Kidney epithelial cell (primary cell): ENCODE measurements at places on chromosomes 5 and 9. TPM values are rescaled to one million over a fixed set of nuclear protein-coding genes. Genes with fewer than 3 reads are reported as not detected.

IL3 gene
- not detected in 2 replicates for total RNA-seq

LCP2 gene
- 0.07 and 0.13 TPM in 2 replicates for total RNA-seq

CHSY3 gene
- total RNA-seq: 1.7 and 2.5 TPM in 2 replicates

TRIM7 gene
- 2.9 and 4.4 TPM in 2 replicates for total RNA-seq

PHF24 gene
- total RNA-seq: 0.07 and 0.58 TPM in 2 replicates

NR5A1 gene
- not detected in 2 replicates for total RNA-seq

CA9 gene
- 0.04 and 0.27 TPM in 2 replicates for total RNA-seq

HSD17B3 gene
- total RNA-seq: not detected in 2 replicates

DNA sequence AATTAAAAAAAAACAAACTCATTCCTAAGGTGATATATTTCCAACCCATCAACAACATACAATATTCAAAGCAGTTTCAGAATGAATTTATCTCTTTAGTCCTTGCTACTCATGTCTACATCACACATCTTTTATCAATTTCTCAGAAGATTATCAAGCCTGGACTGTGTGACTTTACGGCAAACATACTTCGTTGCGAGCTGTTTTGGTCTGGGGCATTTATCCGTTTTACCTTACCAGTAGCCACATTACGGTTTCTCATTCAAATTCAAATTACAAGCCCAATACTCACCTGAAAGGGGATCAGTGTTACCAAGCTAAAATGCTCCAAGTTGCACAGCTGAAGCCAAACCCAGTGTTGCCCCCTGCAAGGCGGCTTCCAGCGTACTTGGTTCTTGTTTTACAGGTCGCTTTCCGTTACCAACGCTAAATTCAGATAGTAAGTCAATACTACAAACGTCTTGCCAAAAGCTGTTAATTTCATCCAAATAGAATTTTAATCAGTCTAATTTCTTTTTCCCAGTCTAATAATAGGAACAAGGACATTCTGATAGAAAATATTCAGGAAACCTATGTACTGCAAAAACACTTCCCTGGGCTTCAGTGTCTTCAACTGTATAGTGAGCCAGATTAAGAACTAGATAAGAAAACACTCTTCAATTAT lies 1.8 kb downstream of the HNRNPH1 start:
- no peak for DNase-seq

DNA sequence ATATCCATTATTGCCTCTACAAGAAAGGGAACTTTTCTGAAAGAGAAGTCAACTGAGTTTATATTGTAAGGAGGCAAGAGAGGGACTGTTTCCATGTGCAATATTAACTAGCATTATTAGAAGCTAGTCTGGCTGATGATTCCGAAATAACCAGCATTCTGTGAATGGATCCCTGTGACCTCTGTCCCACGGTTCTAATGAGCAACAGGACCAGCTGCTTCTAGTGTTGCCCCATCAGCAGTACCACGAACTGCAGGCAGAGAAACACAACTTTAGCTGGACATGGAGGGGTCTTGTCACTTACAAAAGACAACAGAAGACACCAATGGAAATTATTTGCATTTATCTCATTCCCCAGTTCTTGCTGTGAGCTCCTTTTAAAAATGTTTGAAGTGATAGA lies 95.4 kb downstream of the MUSK start:
- no peak for DNase-seq

GRCh38 chr9:6646293-6646636 lies 736 bp upstream of the GLDC start:
- no peak for DNase-seq

GRCh38 chr5:36958612-36959011 lies 82.0 kb downstream of the NIPBL start:
- DNase-seq: no peak

GRCh38 chr5:159095866-159096242 lies 3.9 kb downstream of the EBF1 start:
- no peak for DNase-seq

GRCh38 chr5:96673127-96673526 lies 11.0 kb downstream of the CAST start:
- no peak for DNase-seq

GRCh38 chr5:137937994-137938750 lies 48.9 kb downstream of the PKD2L2 start:
- no peak for DNase-seq

DNA sequence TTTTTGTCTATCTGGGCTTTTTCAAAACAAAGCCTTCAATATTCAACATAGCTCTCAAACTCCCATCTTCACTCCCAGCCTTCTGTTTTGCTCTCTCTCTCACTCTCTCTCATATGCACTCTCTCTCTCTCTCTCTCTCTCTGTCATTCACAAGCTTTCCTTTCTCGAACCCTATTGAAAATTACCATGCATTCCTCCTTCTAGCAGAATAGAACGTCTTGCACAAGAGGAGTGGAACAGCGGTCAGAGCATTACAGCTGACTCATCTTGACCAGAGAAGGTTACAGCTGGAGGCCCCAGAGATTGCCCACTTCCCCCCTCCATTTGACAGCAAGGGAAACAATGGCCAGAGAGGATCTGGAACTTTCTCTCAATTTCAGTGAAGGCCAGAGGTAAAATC lies 51.0 kb upstream of the LIFR start:
- DNase-seq: peak; percentile 85

DNA sequence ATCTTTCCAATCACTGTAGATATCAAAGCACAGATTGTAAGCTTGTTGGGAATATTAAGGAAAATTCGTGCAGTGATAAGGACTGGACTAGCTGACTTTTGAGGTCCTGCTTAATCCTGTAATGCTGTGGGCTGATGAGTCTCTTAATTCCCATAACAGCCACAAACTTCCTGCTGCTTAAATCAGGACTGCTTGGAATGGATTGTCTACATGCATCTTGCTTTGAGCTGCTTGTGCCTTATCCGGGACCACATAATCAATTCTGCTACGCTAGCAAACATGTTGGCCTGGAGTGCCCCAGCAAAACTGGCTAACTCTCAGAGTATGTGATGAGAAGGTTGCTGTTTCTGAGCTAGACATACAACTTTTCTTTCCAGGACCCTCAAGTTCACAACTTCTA lies 79.6 kb downstream of the SNCAIP start:
- DNase-seq: no peak

DNA sequence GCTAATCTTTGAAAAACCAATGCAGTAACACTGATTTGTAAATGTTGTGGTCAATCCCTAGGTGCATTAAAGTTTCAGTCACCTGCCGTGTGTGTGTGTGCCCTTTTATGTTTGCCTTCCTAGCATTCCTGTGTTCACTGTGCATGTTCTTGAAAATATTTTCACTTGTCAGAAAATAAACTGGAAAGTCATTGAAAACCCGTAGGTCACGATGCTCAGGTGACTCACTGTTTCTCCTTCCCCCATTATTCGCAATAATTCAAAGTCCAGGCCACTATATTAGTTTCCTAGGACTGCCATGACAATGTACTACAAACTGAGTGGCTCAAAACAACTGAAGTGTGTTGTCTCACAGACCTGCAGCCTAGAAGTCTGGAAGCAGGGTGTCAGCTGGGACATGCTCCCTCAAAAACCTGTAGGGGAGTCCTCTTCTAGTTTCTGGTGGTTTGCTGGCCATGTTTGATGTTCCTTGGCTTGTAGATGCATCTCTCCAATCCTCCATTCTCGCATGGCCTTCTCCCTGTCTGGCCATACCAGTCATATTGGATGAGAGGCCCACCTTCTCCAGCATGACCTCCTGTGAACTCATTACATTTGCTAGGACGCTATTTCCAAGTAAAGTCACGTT lies 29.3 kb downstream of the MARVELD2 start:
- peak; percentile 56 for DNase-seq

- no peak for DNase-seq
These were observed 27.9 kb downstream of the ERCC6L2 start for GRCh38 chr9:95903398-95903797.

DNA sequence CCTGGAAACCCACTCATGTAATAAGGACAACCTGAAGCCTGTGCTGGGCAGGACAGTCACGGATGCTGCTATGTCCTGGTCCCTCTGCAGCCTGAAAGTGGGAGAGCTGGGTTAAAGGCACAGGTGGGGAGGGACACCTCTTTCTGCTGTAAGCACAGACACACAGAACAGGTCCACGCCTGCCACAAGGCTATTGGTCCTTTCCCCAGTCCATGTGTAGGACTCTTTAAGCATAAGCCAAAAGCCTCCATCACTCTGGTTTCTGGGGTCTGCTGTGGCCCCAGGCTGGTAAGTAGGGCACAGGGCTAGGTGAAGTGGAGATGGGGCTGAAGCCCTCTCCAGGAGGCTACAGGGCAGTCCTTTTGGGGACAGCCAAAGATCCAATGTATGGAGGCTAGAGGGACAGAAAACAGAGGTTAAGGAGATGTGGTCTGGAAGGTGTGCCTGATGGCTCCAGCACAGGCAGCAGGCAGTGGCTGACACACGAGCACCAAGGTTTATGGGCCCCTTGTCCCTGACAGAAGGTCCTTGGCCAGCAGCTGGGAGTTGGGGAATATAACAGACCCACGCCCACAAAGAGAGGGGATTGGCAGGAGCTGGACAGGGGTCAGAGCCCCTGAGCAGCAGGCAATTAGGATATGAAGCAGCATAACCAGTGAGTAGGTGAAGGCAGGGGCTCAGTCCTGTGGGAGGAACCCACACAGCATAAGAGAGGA lies 203.6 kb upstream of the MVB12B start:
- DNase-seq: no peak

DNA sequence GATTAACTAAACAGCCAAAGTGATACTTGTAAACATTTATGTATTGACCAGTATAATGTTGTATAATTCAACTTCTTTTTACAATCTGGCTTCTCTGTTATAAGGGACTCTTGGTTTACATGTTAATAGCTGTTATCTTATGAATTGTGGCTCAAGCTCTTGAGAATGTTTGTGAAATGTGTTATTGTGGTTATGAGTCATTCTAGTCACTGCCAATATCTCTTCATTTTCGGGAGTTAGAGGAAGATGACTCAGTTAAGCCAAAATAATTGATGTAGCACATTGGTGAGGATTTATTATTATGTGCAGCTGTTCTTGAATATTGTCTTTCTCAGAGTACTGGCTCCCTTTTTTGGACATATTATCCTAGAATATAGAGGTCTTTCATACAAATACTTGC lies 655.2 kb upstream of the RIOK2 start:
- DNase-seq: peak; percentile 86

GRCh38 chr9:77438653-77439052 lies 209.5 kb downstream of the GNA14 start:
- DNase-seq: no peak
